ENCODE measurements at places on chromosomes 3 and 15. TPM values are rescaled to one million over a fixed set of nuclear protein-coding genes. Genes with fewer than 3 reads are reported as not detected.

The OPA1 gene
- total RNA-seq, result 92.4 TPM

The SPINK8 gene
- not detected for total RNA-seq

The SYNPR gene
- total RNA-seq, result not detected

The SPINT1 gene
- 480 TPM for total RNA-seq

The GOLGA8M gene
- 0.41 TPM for total RNA-seq

The ZNF860 gene
- 0.41 TPM for total RNA-seq

DNA sequence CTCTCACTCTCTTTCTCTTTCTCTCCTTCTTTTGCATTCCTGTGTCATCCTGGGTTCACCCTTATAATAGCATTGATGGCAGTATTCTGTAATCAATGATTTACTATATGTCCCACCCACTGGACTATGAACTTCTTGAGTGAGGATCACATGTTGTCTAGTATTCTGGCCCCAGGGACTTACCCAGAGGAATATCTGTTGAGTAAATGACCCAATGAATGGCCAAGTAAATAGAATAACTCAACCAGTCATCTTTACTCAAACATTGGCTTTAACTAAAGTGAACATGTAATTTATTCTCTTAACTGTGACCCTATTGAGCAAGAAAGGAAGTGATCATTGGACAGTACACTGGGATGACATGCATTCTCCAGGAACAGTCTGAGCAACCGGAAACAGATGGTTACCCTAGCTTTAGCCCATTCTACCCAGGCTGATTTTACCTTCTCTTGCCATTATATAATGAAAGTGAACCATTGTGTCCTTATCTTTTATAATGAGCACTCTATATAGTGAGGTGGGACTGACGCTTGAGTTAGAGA is 94.5 kb upstream of the SOX14 start:
- H3K27me3 ChIP-seq, result no peaks in the 10 kb centered on the region
- H3K27ac ChIP-seq, result no peak overlapping the region
- H3K36me3 ChIP-seq, result no peaks in the 10 kb centered on the region
- H3K4me3 ChIP-seq, result no peak overlapping the region
- H3K4me1 ChIP-seq, result no peaks in the 10 kb centered on the region
- no peak for DNase-seq

DNA sequence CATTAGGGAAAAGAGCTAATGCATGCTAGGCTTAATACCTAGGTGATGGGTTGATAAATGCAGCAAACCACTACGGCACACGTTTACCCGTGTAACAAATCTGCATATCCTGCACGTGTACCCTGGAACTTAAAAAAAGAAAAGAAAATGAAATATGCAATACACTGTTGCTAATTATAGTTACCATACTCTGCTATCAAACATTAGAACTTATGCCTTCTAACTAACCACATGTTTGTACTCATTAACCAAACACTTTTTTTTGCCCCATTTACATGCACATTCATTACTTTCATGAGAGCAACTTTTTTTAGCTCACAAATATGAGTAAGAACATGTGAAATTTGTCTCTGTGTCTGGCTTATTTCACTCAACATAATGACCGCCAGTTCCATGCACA is 253.1 kb downstream of the CGGBP1 start:
- no peak overlapping the region for H3K27ac ChIP-seq
- H3K4me3 ChIP-seq, result no peak overlapping the region
- H3K27me3 ChIP-seq, result no peaks in the 10 kb centered on the region
- no peak for DNase-seq
- H3K4me1 ChIP-seq, result no peaks in the 10 kb centered on the region

DNA sequence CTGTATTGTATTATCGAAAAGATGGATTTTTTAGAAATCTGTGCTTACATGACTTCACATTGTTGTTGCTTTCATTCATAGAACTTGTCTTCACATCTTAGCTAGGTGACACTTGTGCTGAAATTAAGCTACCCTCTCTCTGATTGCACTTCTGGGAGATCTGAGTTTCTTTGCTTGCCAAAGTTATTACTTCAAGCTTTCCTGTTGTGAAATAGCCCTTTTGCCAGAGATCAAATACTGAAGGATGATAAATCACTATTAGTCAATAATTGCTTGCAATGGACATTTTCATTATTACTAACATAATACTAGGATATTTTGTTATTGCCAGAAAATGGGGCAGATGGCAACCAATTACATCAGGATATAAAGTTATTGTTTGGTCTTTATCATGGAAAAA is 34.7 kb downstream of the PIK3CA start:
- H3K4me3 ChIP-seq, result no peak overlapping the region
- H3K4me1 ChIP-seq, result peaks cover 10% of the 10 kb centered on the region
- no peaks in the 10 kb centered on the region for H3K27me3 ChIP-seq
- H3K36me3 ChIP-seq, result no peaks in the 10 kb centered on the region

GRCh38 chr3:50972029-50972428 is 297.3 kb downstream of the DOCK3 start:
- no peak overlapping the region for H3K27ac ChIP-seq
- no peak for DNase-seq
- H3K27me3 ChIP-seq, result no peaks in the 10 kb centered on the region
- H3K36me3 ChIP-seq, result no peaks in the 10 kb centered on the region

Measured in transverse colon (tissue), 4 donors.